ENCODE measurements at places on chromosomes 11 and 22.

- DNase-seq: peak; percentile 62
Measured at GRCh38 chr11:46238078-46238966, 39.1 kb upstream of the CREB3L1 start.

GRCh38 chr11:65712633-65713076 is 603 bp downstream of the KAT5 start:
- peak; percentile 94 for DNase-seq

GRCh38 chr11:6258141-6258540 is 1.5 kb upstream of the CCKBR start:
- DNase-seq: no peak

DNA sequence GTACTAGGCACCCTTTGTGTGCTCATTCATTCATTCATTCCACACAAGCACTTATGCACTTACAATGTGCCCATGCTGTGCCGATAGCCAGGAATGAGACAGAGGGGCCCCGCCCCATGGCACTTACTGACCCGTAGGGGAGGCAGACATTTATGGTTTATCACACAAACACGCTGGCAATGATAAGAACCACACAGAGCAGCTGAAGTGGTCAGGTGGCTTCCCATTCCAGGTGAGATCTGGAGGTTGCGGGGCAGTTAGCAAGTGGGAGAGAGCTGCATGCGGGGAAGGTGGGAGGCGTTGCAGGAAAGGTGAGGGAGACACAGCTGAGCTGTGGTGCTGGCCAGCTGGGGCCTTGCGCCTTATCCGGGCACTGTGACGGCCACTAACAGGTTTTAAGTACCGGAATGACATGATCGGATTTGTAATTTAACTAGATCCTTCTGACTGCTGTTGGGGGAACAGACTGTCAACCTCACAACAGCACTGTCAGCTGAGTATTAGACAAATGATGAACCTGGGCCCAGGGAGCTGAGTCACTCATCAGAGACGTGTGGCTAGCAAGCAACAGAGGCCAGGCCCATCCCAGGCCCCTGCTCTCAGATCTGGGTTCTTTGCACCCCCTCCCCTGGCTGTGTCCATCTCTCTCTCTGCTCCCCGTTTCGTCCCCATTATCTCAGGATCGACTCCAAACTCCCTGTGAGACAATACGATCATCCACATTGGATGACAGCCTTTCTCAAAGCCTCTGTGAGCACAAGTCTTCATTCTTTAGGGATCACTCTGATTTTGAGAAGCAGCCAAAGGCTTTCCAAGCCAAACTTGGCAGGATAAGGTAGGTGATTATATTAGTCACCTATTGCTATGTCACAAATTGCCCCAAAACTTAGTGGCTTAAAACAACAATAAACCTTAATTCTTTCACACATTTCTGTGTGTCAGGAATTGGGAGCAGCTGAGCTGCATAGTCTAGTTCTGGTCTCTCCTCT is 28.4 kb downstream of the RASD2 start:
- DNase-seq: peak; percentile 80

- no peak for DNase-seq
Measured at GRCh38 chr11:37598381-37598780, 1000.3 kb upstream of the RAG2 start.

- DNase-seq: peak; percentile 45
Measured at GRCh38 chr11:4025967-4026324, 68.7 kb upstream of the RRM1 start.

- no peak for DNase-seq
Measured at GRCh38 chr11:77698896-77699295, 61.3 kb upstream of the CLNS1A start.

- peak; percentile 87 for DNase-seq
Measured at GRCh38 chr11:120272303-120272702, 32.4 kb downstream of the POU2F3 start.

DNA sequence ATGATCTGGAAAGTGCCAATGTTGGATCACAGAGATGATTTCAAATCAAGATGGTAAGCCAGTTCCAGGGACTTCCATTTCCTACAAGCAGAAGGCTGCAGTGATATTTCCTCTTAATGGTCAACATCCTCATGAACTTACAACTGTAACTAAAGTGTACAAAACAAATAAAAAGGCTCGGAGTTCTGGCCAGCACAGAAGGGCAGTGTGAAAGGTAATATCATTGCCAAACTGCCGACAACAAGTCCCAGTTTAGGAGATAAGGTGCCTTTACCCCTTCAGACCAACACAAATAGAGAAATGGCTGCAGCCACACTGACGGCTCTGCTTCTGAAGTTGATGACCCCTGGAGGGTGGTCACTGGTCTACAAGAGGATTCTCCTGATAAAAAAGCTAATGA is 91.1 kb downstream of the ETS1 start:
- DNase-seq: no peak

- no peak for DNase-seq
Measured at GRCh38 chr11:13055200-13055599, 46.1 kb downstream of the RASSF10 start.

- DNase-seq: no peak
Measured at GRCh38 chr11:27505781-27506180, 788 bp downstream of the LIN7C start.

DNA sequence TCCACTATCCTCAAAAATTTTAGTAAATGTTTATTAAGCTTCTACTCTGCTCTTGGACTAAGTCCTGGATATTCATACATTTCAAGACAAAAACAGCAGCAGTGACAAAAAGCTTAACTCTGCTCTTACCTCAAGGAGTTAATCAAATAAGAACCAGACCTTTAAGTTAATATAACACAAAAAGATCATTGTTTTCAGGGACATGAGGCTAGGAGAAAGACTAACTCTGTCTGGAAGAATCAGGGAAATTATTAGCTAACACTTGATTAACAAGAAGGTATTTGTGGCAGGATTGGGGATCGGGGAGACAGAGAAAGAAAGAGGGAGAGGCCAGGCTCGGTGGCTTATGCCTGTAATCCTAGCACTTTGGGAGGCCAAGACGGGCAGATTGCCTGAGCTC is 74.4 kb downstream of the PPP2R1B start:
- no peak for DNase-seq

DNA sequence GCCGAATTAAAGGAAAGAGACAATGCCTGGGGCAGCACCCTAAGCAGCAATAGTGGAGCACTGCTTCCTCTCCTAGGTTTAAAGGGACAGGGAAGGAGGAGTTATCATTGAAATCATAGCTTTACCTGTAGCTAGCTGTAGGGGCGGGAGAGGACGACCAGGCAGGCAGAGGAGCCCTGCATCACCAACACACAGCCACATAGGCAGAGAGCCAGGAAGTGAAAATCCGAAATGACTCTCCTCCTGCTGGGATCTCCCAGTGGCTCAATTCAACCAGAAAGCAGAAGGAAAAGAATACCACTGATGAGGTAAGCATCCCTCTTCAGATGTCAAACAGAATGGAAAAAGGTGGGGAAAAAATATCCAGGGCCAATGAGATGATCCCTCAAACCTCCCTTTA is 20.4 kb downstream of the MRGPRX4 start:
- no peak for DNase-seq

DNA sequence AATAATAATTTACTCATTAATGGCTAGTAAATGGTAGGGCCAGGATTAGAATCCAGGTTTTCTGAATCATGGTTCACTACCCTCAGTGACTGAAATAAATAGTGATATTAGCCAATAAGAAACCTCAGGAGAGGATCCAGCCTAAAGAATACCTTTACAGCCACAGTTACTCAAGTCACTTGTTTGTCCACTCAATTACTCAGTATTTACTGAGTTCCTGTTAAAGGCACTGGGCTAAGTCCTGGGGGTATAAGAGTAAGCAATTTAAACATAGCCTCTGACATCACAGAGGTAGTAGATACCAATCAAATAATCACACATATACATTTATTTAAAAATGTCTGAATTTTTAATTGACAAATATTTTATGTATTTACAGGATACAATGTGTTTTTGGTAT is 56.8 kb upstream of the GAB2 start:
- DNase-seq: no peak

DNA sequence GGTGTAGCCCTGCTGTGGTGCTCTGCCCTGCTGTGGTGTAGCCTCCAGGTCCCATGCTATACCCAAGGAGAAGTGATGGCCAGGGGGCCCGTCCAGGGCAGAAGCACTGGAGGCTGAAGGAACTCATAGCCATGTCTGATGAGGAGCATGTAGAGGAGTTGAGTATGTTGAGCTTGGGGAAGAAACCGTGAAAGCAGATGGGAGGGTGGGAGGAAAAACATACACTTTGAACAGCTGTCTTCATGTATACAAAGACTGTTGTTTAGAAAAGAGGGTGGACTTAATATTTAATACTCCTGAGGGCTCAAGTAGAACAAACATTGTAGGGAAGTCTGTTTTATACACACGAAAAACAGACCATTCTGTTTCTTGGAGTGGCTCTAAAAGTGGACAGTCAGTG is 26.6 kb upstream of the TTC12 start:
- DNase-seq: no peak

DNA sequence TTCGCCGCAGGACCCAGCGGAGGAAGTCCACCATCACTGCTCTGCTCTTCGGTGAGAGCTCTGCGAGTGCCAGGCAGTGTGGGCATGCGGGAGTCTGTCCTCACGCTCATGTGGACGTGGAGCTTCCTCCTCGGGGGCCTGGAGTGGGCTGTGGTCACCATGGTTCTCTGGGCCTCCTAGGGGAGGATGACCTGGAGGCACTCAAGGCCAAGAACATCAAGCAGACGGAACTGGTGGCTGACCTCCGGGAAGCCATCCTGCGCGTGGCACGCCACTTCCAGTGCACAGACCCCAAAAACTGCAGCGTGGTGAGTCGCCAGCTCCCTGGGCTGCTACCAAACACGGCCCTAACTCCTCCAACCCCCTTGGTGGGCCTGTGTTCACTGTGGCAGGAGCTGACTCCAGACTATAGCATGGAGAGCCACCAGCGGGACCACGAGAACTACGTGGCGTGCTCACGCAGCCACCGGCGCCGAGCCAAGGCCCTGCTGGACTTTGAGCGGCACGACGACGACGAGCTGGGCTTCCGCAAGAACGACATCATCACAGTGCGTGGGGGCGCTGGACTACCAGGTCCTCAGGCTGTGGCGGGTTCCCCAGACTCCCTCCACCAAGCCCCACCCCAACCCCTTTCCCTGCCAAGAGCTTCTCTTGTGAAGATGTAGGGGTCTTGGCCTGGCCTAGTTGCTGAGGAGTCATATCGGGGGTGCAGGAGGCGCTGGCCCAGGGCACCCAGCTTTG is 36.8 kb downstream of the SGSM3 start:
- no peak for DNase-seq

DNA sequence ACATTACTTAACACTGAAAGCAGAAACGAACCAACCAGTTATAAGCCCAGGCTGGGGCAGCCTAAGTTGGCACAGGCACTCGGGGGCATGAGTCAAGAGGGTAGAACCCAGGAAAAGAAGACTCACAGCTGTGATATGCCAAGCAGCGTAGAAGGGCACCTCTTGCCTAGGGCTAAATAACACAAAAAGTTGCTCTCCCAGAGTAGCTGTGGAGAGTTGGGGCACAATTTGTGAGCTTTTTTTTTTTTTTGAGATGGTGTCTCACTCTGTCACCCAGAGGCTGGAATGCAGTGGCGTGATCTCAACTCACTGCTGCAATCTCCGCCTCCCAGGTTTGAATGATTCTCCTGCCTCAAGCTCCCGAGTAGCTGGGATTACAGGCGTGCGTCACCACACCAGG is 8.8 kb downstream of the CLMP start:
- no peak for DNase-seq

DNA sequence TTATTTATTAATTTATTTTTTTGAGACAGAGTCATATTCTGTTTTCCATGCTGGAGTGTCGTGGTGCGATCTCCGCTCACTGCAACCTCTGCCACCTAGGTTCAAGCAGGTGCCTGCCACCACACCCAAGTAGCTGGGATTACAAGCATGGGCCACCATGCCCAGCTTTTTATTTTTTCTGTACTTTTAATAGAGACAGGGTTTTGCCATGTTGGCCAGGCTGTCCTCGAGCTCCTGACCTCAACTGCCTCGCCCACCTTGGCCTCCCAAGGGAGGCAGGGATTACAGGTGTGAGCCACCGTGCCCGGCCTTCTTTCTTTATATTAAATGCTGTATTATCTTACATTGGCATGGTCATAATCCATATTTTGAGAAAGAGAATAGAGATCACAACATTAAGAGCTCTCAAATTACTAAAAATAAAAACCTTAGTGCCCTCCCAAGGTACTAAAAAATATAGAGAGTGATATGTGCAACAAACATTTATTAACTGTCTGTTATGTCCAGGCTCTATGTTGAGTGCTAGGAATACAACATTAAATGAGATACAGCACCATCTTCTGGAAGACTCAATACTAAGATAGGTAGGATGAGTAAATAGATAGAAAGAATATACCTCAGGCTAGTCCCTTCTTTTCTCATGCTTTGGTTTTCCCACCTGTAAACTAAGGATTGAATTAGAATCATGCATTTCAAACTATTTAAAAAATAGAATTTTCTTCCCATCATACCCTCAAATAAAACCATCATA is 84.1 kb downstream of the BBOX1 start:
- DNase-seq: peak; percentile 38

GRCh38 chr11:46710821-46711269 is 8.2 kb upstream of the F2 start:
- DNase-seq: peak; percentile 93

GRCh38 chr11:10454878-10455631 is at the start of gene AMPD3:
Gene AMPD3, plus strand, starts transcription at chr11:10455264. Its CDS starts 6,256 bp downstream, at chr11:10461520.
- peak; percentile 95 for DNase-seq

DNA sequence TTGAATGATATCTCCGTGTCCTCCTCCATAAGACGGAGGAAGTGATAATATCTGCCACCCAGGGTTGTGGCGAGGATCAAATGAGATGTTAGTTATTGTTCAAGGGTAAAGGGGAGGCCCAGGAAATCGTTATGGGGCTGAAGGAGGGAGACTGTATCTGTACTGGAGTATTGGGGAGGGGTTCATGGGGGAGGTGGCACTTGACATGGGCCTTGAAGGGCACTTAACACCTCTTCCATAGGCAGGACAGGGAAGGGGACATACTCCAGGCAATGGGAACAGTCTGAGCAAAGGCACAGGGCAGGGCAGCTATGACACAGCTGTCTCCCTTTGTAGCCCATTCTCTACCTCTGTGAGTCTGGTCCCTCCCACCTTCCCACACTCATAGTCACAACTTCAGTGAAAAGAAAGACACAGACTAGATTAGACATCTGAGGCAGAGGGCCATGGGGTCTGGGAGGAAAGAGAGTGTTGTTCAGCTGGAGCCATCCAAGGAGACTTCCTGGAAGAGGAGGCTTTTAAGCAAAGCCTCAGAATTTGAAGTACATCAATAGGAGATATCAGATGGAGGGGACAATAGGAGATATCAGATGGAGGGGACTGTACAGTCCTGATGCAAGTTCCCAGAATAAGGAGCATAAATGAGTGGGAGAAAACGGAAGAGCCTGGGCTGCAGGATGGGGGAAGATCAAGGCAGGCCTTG is 15.8 kb upstream of the DGKZ start:
- DNase-seq: no peak
